ENCODE measurements at places on chromosomes 1 and 21.

DNA sequence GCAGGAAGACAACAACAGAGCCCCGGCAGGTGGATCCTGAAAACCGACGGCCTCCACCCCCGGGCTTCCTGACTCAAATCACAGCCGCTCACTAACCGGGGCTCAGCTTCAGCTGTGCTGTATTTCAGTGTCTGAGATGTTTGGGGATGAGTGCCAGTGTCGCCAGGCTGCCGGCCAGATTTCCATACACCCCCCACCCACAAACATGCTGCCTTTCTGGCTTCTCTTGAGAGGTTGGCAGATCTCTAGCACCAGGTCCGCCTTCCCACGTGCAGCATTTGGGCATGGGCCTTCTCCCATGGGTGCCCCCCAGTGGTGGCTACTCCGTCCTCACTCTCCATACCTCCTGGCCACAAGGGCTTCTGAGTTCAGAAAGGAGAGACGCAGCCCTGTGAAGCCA, 34.8 kb downstream of the KCNAB2 start:
- DNase-seq, result no peak

DNA sequence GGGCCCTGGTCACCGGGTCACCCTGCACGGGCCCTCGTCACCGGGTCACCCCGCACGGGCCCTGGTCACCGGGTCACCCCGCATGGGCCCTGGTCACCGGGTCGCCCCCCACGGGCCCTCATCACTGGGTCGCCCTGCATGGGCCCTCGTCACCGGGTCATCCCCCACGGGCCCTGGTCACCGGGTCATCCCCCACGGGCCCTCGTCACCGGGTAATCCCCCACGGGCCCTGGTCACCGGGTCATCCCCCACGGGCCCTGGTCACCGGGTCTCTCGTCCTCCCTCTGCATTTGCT, 77.6 kb downstream of the RIPK4 start:
- DNase-seq, result no peak

DNA sequence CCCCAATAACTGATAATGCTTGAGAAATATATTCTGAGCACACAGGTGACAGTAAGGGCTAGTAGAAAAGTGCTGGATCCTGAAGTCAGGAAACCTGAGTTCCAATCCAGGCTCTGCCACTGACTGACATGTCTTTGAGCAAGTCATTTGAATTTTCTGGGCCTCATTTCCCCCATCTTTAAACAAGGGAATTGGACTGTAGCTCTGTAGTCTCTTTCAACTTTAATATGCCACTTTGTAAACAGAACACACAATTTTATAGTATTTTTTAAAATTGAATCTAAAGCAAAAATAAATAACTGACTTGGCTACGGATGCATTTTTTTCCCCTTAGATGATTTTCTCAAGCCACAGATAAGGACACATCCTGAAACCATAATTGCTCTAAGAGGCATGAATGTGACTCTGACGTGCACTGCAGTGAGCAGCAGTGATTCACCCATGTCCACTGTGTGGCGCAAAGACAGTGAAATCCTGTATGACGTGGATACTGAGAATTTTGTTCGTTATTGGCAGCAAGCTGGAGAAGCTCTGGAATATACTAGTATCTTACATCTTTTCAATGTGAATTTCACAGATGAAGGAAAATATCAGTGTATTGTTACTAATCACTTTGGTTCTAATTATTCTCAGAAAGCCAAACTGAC, 37.0 kb downstream of the LRIG2 start:
- DNase-seq, result peak; percentile 51

- no peak for DNase-seq
Observed at GRCh38 chr1:154689083-154689482, 81.1 kb upstream of the ADAR start.

GRCh38 chr1:8903908-8904650, 25.6 kb upstream of the ENO1 start:
- peak; percentile 87 for DNase-seq

GRCh38 chr1:42150651-42151050, 2.6 kb upstream of the GUCA2B start:
- no peak for DNase-seq

DNA sequence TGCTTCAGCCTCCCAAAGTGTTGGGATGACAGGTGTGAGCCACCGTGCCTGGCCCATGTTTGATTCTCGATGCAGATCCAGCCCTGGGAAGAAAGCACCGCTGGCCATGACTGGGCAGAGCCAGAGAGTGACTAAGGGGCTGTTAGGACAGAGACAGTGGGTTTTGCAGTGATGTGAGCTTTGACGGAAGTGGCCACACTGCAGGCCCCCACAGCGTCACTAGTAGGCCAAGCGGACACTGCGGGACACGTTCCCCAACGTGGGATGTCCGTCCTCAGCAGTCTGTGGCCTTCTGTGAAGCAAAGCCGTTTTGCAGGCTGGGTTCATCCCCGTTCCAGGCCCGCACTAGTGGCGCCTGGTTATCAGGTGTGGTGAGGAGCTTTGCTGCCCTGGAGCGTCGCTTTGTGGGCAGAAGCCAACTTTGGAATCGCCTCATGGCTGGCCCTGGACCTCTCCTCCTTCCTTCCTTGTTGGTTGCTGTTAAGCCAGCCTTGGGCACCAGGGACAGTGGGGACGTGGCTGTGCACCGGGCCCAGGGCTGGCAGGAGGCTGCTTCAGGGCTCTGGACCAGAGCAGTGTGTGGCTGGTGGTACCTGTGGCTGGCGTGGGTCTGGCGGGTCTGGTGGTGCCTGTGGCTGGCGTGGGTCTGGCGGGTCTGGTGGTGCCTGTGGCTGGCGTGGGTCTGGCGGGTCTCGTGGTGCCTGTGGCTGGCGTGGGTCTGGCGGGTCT, 41.2 kb downstream of the SKI start:
- no peak for DNase-seq

- DNase-seq, result no peak
Observed at GRCh38 chr21:33026878-33027400, 1.2 kb downstream of the OLIG2 start.

DNA sequence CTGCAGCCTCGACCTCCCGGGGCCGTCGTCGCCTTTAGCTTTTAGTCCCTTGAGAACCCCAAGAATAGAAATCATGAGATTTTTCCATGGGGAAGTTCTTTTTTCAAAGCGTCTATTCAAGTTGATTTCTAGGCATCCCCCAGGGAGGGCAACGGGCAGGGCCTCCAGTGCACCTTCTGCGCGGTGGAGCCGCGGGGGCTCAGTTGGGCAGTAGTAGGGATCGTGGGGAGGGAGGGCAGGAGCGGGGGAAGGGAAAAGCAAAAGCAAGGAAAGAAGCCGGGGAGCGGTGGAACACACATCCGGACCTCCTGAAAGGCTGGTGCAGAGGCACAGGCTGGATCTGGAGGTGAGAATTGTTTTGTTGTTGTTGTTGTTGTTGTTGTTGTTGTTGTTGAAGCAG, 103.4 kb downstream of the PPIAL4G start:
- DNase-seq, result no peak

GRCh38 chr1:57800376-57800775, 376.5 kb upstream of the DAB1 start:
- no peak for DNase-seq

DNA sequence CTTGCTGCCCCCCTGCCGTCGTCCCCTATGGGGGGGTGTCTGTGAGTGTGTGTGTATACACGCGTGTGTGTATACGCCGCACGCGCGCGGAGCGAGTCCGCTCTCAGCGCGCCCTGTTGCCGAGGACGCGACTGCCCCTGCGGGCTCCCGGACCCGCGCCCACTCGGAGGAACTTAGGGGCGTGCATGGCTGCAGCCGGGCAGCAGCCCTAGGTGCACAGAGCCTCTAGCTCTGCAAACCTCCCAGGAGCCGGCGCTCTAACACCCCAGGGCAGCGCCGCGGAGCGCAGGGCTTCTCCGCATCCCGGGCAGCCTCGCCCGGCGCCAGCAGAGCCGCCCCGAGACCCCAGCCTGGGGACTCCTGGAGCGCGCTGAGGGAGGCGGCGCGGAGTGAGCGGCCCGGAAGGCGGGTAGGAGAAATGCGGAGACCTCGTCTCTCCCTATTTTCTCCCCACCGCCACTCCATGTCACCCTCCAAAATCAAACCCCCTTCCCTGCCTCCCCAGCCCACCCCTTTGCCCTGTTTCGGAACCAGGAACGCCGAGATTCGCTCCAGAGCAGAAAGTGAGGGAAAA, 574 bp downstream of the ITPKB start:
- DNase-seq, result no peak

DNA sequence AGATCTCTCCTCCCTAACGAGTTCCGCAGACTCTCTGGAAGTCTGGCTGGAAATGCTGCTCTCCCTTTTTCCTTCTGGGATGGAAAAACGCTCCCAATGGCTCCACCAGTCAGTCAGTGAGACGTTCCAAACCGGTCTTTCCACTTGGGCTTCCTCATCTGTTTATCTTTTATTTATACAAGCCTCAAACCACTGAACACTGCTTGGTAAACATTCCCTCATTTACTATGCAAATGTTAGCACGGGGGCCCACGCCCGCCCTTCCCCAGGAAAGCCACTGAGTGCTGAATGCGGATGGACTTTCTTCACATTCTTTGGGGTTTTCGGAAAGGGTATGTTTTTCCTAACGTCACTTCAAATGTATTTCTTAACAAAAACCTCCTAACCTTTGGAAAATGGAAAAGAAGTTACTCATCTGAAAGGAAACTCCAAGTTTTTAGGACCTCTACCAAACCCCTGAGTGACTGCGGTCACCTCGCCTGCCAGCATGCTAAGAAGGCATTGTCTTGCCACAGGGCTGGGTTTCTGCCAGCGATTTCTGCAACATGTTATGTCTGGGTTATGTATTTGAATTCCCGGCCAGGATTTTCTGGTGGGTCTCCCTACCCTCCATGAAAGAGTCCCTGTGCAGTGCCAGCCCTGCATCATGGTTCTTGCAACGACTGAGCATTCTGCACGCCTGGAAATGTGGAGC, 14.0 kb upstream of the UMODL1 start:
- DNase-seq, result no peak

DNA sequence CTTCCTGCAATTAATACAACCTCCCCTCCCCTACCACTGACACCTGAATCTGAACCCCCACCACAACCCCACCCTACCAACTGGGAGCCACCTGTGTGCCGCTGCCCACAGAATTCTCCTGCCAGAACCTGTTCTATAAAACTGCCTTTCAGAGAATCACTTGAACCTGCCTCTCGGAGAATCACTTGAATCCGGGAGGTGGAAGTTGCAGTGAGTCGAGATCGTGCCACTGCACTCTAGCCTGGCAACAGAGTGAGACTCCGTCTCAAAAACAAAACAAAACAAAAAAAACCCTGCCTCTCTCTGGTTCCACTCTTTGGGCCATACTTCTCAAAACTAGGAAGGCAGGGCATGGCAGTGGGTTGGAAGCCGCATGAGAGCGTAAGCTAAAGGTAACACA, 5.7 kb downstream of the URB1 start:
- DNase-seq, result no peak

DNA sequence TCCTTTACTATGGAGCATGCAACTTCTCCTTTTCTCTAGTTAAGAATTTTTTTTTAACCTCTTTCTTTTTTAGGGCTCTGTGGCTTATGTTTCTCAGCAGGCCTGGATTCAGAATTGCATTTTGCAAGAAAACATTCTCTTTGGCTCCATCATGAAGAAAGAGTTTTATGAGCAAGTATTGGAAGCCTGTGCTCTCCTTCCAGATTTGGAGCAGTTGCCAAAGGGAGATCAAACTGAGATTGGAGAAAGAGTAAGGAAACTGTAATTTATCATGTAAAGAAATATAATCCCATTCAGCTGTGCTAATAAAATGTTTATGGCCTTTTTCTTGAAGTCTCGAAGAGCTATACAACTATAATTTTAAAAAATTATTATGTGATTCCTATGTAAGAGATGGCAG, 70.1 kb downstream of the HSPA13 start:
- no peak for DNase-seq

- DNase-seq, result no peak
Observed at GRCh38 chr21:34824314-34824713, 155.5 kb downstream of the CLIC6 start.

DNA sequence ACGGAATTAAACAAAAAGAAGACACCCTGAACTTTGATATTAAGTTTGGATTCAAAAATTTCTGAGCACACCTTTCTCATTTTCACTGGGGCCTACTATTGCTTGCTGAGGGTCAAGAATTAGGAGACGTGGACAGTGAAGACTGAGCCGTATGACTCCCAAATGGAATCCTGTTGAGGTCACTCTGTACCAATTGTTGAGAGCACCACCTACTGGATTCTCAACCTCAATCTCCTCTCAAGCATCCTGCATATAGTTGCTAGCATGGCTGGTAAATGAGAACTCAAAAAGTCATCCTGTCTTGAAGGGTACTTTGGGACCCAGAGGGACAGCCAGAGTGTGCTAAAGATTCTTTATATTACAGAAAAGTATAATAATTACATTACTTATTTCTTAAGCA, 20.2 kb upstream of the MTR start:
- no peak for DNase-seq

- DNase-seq, result no peak
Observed at GRCh38 chr1:90671251-90671650, 45.9 kb downstream of the BARHL2 start.
